Stimulated activated CD4-positive, alpha-beta T cell treated with anti-CD3 and anti-CD28 coated beads, TNF-alpha, amount 100 ng/mL, for 48 hours (primary cell): ENCODE measurements at places on chromosomes 1 and 21.

- no peak for DNase-seq
These were observed 2.4 kb downstream of the SSX2IP start for GRCh38 chr1:84687714-84688462.

GRCh38 chr1:22350171-22350923 is 101.3 kb upstream of the ZBTB40 start:
- DNase-seq = no peak

DNA sequence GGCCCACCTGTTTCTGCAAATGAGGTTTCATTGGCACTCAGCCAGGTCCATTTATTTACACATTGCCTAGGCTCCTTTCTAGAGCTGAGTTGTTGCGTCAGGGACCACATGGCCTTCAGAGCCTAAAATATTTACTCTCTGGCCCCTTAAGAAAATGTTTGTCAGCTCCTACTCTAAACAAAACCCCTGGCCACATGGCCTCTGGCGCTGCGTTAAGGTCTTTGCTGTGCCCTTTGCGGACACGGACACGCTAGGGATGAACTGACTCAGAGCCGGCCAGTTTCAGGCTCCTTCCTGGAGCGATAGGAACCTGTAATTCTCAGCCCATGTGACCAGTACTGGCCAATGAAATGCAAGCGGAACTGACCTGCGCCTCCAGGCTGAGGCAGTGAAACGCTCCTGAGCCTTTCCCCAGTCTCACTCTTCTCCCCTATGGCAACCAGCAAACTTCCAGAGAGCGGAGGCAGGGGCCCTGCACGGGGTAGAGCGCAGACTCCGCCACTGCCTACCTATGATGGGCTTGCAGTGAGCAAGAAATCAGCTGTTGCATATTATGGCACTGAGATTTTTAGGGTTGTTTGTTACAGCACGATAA is 160.3 kb downstream of the ETS2 start:
- no peak for DNase-seq

GRCh38 chr1:2645776-2646175 is 13.0 kb upstream of the MMEL1 start:
- DNase-seq = no peak

DNA sequence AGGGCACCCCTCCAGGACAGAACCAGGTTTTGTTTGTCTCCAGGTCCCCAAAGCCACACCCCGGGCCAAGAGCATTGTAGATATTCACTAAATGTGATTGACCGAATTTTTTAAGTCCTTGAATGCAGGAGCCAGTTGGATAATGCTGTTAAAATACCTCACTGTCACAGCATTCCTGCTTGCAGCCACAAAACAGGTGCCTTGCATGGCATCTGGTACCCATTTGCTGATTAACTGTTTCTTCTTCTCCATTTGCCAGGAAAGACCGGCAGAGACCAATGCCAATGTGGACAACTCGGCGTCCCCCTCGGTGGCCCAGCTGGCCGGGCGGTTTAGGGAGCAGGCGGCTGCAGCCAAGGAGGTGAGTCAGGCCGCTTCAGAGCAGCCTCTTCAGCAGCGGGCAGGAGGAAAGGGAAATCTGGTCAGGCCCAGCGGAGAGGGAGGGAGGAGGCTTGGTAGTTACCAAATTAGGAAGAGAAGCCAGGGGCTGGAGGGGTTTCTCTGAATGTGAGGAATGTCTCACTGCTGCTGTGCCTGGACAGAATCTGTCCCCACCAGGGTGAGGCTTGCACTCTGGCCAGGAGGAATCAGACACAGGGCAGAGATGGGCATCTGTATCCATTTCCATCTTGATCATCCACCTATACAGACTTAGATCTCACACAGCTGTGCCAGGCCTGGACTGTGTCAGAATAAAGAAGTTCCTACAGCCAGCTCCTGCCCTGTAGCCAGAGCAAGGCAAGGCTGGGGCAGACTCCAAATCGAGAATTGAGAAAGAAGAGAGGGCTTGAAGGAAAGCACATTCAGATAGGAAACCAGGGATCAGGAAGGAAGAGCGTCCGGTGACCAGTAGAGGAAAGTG is 37.9 kb upstream of the MPZL1 start:
- no peak for DNase-seq

GRCh38 chr1:84995484-84996334 is 1.2 kb downstream of the MCOLN2 start:
- no peak for DNase-seq

- peak; percentile 29 for DNase-seq
These were observed 2.4 kb downstream of the NTRK1 start for GRCh38 chr1:156862997-156863599.

DNA sequence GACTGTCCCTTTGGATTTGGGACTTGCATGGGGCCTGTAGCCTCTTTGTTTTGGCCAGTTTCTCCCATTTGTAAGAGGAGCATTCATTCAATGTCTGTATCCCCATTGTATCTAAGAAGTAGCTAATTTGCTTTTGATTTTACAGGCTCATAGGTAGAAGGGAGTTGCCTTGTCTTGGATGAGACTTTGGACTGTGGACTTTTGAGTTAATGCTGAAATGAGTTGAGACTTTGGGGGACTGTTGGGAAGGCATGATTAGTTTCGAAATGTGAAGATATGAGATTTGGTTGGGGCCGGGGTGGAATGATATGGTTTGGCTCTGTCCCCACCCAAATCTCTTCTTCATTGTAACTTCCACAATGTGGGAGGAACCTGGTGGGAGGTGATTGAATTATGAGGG is 151.7 kb downstream of the PRDM2 start:
- DNase-seq = no peak

DNA sequence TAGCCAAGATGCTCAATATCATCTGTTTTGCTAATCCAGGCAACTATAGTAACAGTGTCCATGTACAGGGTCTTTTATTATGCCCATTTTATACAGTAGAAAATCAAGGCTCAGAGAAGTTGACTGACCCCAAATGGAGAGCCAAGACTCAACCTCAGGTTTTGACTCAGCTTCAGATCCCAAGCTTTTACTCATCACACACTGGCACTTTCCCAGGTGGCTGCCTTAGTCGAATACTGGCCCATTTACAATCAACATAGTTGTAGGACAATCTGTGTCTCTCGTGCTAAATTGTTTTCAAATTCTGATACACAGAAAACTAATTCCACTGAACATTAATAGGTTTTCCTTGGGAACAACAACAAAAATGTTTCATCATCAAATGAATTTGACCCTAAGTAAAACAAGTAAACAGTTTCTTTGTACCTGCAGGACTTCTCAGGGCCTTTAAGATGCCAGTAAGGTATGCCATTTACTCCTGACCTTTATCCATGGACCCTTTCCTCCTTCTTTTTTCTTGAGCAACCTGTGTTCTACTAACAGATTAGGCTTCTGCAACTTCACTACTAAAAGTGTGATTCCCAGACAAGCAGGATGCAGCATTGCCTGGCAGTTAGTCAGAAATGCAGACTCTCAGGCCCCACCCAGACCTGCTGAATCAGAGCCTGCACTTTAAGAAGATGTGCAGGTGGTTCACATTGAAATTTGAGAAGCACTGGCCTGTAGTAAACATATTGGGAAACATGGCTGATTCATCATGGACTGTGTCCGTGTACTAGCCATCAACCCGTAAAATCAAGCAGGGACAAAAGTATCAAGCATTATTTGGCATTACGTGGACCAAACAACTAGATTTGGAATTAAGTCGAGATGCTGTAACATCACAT is 128.8 kb downstream of the RRAGC start:
- no peak for DNase-seq
